ENCODE measurements at places on chromosomes 4 and X.

- no peak for DNase-seq
Measured at GRCh38 chr4:124018383-124019317, 622.1 kb downstream of the SPRY1 start.

GRCh38 chrX:12080265-12080664 lies 58.0 kb upstream of the FRMPD4 start:
- DNase-seq = no peak

DNA sequence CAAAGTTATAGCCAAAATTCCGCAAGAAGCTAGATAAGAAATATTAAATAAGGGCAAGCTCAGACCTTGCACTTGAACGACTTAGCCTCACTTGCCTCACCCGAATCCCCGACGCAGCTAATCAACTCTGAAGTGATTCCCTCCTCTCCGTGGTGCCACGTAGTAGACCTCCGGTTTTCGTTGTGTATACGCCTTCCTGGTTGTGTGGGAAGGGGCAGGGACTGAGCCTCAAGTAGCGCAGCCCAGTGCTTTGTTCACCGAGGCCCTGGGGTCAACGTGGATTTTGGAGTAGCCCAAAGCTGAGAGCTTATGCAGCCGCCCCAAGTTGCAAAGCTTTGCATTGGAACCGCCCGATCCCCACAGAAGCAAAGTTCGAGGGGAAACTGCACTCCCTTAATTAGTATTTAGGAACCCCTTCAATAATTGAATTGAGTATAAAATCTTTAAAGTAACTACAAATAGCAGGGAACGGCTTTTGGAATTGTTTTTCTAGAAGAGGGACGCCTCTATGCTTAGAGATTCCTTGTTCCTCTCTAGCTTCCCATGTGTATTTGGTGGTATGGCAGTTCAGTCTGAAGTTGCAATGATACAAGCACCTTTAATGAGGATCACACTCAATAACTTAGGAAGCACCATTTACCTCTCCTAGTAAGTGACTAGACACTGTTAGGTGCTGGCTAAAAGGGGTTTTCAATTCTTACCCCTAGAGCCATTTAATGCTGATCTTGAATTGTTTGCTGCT lies 55.7 kb downstream of the LINC00632 start:
- DNase-seq = peak; percentile 4

DNA sequence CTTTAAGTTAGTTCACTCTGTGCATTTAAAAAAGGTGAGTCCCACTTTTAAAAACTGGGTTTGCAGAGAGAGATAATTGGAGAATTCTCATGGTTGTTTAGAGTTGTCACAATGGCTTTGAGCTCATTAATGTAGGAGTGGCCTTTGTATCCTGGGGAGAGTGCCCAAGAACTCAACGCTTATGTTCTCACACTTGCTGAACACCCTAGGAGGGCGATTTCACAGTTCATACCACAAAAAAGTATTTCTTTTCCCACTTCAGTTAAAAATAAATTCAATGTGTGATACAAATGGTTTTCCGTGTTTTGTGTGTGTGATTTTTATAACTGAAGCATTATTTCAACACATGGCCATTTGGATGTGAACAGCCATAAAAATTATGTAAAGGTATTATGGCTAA lies 8.4 kb downstream of the EMCN start:
- DNase-seq = no peak

DNA sequence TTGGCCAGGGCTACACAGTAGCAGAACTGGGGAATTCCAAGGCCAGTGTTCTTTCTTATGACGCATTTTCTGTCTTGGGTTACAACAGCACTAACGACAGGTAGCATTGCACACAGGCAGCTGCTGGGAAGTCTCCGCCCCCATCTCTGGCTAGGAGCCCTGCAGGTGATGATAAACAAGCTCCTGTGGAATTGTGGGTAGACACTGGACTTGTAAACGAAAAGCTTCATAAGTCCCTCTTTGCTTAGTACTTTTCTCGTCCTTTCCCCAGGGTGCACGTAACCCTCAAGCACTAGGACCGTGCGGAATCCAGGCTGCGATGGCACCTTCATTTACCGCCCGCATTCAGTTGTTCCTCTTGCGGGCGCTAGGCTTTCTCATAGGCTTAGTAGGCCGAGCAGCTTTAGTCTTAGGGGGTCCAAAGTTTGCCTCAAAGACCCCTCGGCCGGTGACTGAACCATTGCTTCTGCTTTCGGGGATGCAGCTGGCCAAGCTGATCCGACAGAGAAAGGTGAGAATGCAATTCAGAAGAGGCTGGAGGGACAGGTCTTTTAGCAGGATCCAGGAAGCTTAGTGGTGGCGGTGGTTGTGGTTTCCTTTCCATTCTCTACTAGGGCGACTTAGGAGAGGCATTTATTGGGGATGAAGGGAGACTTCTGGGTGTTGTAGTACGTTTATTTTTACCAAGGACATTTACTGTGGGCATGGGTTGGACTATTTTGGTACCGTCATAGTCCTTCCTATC lies at the start of gene FAAH2:
TSS of gene FAAH2 (plus strand) at position 200 of the 745 bp plus-strand sequence. CDS start at position 320, 120 bp downstream.
- DNase-seq = no peak

DNA sequence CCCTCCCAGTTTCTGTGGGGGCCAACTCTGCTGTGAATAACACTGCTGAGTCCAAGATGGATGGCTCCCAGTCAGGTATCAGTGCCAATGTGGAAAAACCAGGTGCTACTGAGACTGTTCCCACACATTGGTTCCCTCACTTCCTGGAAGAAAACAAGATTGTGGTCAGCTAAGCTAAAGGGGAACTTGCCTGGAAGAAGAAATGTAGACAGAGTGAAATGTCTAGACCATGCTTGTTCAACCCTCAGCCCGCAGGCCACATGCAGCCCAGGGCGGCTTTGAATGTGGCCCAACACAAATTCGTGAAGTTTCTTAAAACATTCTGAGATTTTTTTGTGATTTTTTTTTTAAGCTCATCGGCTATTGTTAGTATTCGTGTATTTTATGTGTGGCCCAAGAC lies 28.6 kb upstream of the UTP14A start:
- DNase-seq = no peak

GRCh38 chr4:148444296-148445070 lies 2.3 kb upstream of the NR3C2 start:
- DNase-seq = peak; percentile 40

- DNase-seq = no peak
Measured at GRCh38 chrX:30973784-30974427, 84.9 kb upstream of the TAB3 start.

- DNase-seq = no peak
Measured at GRCh38 chr4:87129681-87130080, 90.7 kb downstream of the KLHL8 start.

- no peak for DNase-seq
Measured at GRCh38 chrX:47797084-47797483, 39.6 kb upstream of the ZNF81 start.

DNA sequence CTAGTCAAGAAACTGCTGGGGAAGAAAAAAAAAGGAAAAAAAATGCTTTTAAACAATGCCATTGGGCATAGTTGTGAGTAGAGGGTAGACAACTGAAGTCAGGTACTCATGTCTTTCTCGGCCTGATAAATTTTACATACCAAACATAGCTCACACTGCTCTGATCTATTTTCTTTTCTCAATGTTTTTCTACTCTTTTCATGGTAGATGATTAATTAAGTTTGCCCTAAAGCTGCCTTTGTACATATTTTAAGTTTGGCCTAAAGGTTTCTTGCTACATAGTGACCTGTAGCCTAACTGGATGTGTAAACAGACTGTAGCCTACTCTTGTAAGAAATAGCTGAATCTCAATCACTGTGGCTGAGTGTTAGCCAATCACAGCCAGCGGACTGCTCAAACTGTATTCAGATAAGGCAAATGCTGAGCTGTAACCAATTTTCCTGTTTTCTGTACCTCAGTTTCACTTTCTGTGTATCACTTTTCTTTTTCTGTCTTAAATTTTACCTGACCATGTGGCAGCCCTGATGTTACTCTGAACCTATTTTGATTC lies 121.0 kb downstream of the PCDH10 start:
- no peak for DNase-seq

GRCh38 chrX:150362599-150363481 lies at the start of gene MAMLD1:
MAMLD1 (plus strand) TSS chrX:150363317; CDS start chrX:150445517, 82,200 bp downstream.
- no peak for DNase-seq

GRCh38 chr4:189313064-189313463 lies 627.6 kb upstream of the FRG1 start:
- no peak for DNase-seq

DNA sequence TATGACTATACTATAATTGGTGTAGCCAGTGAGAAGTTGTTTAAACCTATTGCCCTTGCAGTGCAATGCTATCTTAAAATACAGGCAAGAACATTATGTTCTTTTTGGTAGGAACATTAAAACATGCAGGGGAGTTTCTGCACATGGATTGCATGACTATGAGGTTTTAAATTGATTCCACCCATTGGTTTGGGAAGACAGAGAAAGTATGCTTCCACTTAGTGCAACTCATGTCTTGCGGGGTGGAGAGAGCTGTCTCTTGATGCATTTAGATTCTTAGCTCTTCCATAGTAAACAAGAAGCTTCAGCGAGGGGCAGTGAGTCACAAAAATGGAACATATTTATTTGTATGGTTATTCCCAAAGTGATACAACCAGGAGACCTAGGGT lies 39.5 kb upstream of the RASL11B start:
- no peak for DNase-seq

GRCh38 chr4:183343730-183344129 lies 21.5 kb upstream of the CLDN24 start:
- DNase-seq = no peak

Data from BE2C (cell line).